ENCODE measurements at places on chromosomes 6 and 20.

GRCh38 chr6:51814418-51814817 lies 273.0 kb downstream of the PKHD1 start:
- no peak for DNase-seq

GRCh38 chr6:147001621-147002020 lies 202.6 kb upstream of the STXBP5 start:
- no peak for DNase-seq

- DNase-seq: no peak
Measured at GRCh38 chr6:107399935-107400334, 59.4 kb downstream of the PDSS2 start.

GRCh38 chr20:20273286-20273685 lies 94.6 kb upstream of the INSM1 start:
- no peak for DNase-seq

- DNase-seq: peak; percentile 30
Measured at GRCh38 chr6:11144393-11144851, 32.9 kb upstream of the ERVFRD-1 start.

GRCh38 chr20:38599410-38599882 lies 2.2 kb upstream of the ARHGAP40 start:
- no peak for DNase-seq

Measured in stimulated activated CD8-positive, alpha-beta memory T cell treated with anti-CD3 and anti-CD28 coated beads, Interleukin-4, amount 100 ng/mL, for 4 hours (primary cell).